ENCODE measurements at places on chromosomes 7 and 10.

DNA sequence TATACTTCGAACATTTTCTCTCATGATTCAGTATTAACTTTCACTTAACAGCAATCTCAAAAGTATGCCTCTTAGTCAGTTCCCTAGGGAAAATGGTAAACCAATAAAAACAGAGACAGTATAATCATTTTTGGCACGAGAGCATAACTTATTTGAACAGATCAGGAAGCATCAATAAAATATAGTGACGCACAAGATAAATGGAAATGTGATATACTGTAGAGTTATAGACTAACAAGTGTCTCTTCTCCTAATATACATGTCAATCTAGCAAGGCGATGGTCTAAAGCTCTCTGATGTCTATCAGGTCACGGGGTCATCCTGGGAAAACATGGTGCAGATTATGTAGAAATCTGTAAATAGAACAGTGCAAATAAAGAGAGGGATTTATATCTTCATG lies 131.6 kb downstream of the HGF start:
- DNase-seq = peak; percentile 92

GRCh38 chr7:69728304-69728703 lies 130.0 kb downstream of the AUTS2 start:
- DNase-seq = no peak

DNA sequence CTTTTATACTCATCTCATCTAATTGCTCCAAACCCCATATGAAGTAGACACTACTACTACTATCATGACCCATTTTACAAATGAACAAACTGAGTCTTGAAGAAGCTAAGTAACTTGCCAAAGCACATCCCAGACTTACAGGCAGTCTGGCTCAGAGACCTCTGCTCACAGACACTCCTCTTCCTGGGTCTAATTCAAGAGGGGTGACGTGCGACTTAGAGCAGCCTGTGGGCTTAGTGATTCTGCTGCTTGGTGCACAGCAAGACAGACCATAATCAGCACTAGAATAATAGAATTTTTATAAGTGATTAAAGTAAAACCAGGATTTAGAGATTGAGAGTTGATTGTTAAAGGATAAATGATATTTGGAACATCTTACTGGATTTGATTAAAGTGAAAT lies 750.8 kb downstream of the AUTS2 start:
- no peak for DNase-seq

GRCh38 chr7:2873686-2874551 lies 29.8 kb upstream of the GNA12 start:
- DNase-seq = peak; percentile 63

GRCh38 chr7:155965010-155965409 lies 152.7 kb upstream of the SHH start:
- DNase-seq = no peak

GRCh38 chr7:51590746-51591145 lies 274.1 kb upstream of the COBL start:
- no peak for DNase-seq

DNA sequence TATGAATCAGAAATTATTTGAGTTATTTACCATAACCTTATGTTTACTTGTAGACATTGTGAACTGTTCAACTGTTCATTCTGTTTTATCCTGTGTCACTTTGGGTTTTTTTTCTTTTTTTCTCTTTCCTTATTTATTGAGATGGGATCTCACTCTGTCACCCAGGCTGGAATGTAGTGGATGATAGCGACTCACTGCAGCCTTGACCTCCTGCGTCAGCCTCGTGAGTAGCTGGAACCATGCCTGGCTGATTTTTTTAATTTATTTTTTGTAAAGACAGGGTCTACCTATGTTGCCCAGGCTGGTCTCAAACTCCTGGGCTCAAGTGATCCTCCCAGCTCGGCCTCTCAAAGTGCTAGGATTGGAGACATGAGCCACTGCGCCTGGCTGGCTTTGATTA lies 97.1 kb downstream of the CSTF2T start:
- DNase-seq = no peak

GRCh38 chr7:146510088-146510680 lies 393.6 kb downstream of the CNTNAP2 start:
- DNase-seq = no peak

DNA sequence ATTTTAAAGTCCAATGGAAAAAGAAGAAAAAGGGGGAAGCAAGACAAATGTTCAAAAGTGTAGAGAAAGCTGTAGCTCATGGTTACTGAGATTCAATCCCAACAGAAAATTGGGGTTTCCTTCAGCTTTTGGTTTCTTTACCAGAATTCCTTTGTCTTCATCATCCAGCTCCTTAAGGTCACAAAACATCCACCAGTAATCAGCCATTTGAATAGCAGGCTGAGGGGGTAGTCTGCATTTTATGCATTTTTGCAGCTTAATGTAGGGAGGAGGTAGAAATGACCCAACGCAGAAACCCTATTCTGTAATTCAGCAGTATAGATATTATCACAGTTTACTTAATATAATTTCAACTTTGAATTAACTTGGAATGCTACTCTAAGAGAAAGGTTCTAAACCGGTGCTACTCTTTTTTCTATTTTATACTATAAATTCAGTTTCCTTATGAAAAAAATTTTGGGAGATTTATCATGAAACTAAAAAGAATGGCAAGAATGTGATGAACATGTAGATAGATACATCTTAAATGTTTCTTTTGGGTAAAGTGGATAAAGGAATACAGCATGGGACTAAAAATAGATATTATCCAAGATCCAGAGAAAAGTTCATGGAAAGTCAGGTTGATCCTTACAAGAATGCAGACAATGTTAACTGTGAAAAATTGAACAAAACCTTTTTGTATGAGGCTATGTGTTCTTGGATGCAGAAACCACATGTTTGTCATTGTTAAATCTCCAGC lies 596.9 kb downstream of the PHTF2 start:
- no peak for DNase-seq

- no peak for DNase-seq
Measured at GRCh38 chr10:33223326-33224000, 111.0 kb downstream of the NRP1 start.

- DNase-seq = no peak
Measured at GRCh38 chr10:91824076-91824475, 25.9 kb downstream of the TNKS2 start.

DNA sequence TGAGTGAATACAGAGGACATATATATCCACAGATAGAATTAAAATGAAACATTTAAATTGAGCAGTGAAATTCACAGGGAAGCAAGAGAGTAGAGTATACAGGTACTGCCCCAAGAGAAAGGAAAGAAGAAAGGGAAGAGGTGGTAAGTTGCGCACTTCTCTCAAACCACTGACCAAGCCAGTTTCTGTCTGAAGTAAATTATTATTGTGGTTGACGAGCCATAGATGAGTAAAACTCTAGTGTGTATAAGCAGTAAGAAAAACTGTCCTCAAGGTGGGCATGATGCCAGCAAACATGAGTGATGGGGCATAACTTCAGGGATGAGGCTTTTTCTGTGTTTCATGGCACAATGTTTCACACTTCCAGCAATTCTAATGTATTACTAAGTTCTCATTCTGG lies 4.4 kb upstream of the BET1 start:
- no peak for DNase-seq

DNA sequence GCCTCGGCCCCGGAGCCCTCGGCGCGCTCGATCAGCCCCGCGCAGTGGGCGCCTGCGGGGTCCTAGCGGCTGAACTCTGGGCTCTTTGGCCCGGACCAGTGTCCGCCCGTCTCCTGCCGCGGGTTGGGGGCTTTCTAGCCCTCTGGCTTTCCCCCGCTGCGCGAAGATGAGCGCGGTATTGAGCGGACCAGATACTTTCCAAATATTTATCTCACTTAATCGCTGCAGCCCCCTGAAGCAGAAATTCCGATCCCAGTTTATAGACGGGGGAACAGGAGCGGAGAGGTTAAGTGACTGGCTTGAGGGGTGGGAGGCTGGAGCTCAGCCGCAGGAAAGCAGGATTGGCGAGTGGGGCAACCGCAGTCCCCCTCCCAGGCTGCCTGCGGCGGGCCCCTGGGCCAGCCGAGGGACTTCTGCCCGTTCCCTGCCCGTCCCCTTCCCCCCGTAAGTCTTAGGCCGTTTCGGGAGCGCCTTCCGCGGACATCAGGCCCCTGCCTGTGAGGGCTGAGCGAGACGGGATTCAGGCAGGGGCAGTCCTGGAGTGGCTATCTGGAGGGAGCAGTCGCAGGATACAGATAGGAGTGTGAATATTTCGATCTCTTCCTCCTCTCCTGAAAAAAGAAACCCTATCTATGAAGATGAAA lies 565 bp downstream of the STRIP2 start:
- DNase-seq = no peak

- no peak for DNase-seq
Measured at GRCh38 chr7:137084607-137085380, 216.3 kb downstream of the CHRM2 start.

- DNase-seq = no peak
Measured at GRCh38 chr7:150400008-150400787, 21.1 kb downstream of the ZNF775 start.

- no peak for DNase-seq
Measured at GRCh38 chr7:157269341-157270059, 67.3 kb upstream of the DNAJB6 start.

DNA sequence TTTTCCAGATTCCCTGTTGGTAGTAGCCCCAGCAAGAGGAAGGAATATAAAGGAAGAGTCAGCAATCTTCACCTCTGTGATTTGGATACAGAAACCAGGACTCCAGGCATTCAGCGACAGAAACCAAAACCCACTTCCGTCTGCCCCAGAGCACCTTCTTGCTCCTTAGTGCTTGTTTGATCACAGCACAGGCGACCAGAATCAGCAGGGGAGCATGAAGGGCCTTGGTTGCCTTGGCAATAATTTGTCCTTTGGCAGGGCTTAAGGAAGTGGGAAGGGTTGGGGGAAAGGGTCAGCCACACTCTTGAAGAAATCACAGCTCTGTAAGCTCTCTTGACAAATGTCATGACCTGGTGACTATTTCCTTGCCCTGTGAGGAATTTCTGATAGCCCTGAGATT lies 379.6 kb downstream of the OTUD1 start:
- DNase-seq = no peak

DNA sequence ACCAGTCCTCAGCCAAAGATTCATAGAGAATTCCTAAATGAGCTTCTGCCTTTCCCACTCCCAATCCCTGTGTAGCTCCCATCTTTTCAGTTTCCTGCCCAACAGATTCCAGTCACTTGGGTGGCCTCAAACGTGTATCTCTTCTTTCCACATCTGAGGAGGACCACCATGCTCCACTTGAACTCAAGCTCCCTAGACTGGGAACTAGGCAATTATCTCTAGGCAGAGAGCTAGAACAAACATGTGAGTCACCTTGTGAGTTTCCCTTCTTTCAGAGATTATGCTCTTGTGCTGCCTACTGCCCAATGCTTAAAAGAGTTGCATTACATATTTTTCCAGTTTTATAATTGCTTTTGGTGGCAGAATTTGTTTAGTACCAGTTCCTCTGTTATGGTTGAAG lies 178.0 kb downstream of the MDFIC start:
- DNase-seq = no peak

Measured in AG09309 (cell line).